Brain microvascular endothelial cell (primary cell): ENCODE measurements at places on chromosomes 6 and 20.

DNA sequence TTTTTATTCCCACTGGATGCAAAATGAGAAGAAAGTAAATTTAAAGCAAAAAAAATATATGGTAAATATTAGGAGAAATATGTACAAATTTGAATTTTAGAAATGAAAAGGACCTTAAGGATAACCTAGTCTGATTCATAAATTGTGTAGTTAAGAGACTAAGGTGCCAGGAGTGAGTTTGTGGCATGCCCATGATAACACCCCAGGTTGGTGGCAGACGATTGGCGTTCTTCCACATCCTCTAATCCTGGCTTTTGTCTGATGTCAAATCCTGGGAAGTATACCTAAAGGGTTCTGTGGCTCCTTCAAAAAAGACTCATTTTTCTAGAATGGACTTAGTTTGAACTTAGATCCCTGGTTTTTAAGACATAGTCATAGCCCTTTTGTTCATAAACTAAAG, 62.2 kb downstream of the SAMD5 start:
- no peak for DNase-seq

DNA sequence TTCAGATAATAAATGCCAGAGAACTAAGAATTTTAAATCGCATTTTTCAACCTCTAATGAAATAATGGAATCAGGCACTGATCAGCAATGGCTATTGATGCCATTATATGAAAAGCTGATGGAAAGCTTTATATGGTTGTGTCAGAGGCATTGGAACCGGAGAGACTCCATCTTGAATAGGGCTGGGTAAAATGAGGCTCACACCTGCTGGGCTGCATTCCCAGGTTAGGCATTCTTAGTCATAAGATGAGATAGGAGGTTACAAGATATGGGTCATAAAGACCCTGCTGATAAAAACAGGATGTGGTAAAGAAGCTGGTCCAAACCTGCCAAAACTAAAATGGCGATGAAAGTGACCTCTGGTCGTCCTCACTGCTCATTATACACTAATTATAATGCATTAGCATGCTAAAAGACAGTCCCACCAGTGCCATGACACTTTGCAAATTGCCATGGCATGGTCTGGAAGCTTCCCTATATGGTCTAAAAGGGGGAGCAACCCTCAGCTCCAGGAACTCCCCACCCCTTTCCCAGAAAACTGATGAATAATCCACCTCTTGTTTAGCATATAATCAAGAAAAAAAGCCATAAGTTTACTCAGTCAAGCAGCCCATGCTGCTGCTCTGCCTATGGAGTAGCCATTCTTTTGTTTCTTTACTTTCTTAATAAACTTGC, 40.2 kb upstream of the CD83 start:
- no peak for DNase-seq

DNA sequence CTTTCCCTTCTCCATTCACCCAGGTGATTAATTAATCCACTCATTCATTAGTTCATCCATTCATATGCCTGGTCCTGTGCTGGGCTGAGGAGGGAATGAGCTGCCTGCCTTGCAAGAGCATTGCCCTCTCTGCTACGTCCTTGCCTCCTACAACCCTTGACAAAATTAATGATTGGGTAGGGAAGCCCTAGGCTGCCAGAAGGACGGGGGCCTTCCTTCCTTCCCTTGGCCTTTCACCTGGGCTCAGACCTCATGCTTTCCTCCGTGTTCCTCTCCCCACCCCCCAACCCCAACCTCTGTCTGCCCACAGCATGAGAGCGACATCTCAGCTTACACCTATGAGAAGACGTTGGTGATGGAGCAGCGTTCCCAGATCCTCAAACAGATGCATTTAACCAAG, 25.6 kb downstream of the SLC12A5 start:
- no peak for DNase-seq

- DNase-seq = no peak
These were observed 682.7 kb downstream of the MAFB start for GRCh38 chr20:40006168-40006860.

DNA sequence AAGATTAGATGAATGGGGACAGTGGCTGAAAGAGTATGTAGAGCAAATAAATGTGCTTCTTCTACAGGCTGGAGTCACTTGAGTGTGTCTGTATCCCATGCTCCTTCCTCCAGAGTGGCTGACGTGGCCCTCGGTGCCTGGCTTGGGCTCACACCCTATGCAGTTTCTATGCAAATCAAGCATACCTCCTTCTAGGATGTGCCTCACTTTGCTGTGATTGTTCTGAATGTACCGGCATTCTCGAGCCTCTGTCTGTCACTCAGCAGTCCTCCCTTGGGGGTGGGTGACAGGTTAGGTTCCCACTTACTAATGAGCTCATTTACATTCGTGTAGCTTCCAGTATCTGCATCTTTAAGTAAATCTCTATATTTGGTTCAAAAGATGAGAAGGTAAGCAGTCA, 55.1 kb upstream of the HDDC2 start:
- no peak for DNase-seq

DNA sequence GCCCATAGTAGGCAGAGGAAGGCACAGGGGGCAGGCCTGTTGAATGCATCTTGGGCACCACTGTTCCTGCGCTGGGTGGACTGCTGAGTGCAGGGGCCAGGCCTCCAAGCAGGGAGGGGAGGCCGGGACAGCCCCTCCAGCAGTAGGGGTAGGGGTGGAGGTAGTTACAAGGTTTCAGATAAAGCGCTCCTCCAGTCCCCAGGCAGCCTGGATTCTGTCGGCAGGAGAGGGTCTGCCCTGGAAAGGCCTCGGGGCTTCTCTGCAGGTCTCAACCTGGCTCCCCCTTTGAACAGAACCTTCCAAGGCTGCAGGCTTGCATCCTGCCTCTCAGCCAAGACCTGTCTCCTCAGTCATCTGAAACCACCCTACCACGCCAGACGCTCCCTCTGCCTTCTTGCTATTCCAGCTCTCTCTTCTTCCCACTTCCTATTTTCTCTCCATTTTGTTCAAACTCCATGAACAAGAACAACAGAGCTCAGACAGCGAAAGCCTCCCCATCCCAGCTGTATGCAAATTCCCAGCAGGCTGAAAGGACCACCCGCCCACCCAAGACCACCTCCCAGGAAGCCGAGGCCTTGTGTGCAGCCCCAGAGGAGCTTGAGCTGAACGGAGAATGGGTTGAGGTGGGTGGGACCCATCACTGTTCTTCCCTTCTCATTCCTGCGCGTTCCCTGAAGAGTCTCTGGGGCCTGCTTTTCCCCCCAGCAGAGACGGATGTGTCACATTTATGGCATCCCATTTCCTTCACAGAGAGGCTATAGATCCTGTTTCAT, 1.4 kb downstream of the MLN start:
- DNase-seq = no peak

GRCh38 chr6:95587989-95588388, 10.7 kb downstream of the MANEA start:
- no peak for DNase-seq

DNA sequence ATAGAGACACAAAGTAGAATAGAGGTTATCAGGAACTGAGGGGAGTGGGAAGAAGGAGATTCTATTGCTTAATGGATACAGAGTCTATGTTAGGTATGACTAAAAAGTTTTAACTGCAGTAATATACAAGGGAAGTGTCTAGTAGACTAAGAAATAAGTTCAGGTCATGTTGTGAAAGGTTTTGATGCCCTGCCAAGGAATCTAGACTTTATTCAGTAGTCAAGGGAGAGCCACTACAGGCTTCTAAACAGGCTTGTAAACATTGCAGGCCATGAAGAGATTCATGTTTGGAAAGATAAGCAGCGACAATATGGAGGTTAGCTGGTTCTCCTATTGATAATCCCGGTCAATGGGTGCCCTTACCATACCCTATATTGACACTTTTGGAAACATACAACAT, 352.8 kb upstream of the SOX4 start:
- peak; percentile 20 for DNase-seq

GRCh38 chr6:46024124-46024769, 8.6 kb upstream of the CLIC5 start:
- no peak for DNase-seq

GRCh38 chr20:48291896-48292295, 506.6 kb upstream of the SULF2 start:
- no peak for DNase-seq

DNA sequence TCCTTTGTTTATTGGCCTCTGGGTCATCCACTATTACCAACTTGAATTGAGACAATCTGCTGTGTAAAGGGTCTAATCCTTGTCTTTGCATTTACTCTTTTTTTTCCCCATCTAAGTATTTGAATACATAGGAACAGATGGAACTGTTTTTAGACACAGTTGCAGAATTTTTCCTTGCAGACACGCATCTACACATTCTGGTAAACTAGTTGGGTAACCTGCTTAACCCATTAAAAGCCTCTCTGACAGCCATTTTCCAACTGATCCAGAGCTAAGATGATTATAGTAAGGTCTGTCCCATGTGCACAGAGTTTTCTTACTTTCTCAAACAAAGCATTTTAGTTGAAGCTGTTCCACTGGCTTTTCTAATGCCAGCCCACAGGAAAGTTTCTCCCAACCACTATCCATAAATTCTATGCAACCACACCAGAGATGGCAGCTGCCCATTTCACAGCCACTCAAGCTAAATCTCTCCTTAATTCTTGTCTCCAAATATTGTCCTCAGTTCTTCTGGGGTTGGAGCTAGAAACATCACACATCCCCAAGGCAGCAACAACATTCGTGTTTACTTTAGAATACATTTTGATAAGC, 492.1 kb downstream of the MAFB start:
- no peak for DNase-seq

DNA sequence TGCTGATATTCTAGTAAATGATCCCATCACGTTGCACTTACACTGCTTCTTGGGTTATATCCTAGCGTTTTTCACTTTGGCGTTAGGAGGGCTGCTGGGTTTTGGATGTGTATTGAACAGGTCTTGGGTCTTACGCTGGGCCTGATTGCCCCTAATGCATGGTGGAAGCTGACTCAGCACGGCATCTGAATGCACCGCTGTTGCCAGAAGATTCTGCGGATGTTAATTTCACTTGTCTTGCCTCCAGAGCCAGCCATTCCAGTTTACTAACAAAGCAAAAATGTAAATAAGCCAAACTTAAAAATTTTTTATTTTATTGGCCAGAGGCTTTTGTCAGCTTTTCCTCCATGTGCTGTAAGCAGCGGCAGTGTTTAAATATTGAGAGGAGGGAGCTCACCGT, 233.5 kb downstream of the TMEM242 start:
- no peak for DNase-seq

DNA sequence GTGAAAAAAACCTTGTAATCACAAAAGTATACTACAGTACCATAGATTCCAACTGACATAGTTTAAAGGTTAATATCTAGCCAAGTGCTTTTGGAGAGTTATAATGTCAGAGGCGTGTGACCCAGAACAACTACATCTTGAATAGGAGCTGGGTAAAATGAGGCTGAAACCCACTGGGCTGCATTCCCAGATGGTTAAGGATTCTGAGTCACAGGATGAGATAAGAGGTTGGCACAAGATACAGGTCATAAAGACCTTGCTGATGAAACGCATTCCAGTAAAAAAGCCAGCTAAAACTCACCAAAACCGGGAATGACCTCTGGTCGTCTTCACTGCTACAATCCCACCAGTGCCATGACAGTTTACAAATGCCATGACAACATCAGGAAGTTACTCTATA, 22.4 kb upstream of the KIAA0408 start:
- peak; percentile 63 for DNase-seq

DNA sequence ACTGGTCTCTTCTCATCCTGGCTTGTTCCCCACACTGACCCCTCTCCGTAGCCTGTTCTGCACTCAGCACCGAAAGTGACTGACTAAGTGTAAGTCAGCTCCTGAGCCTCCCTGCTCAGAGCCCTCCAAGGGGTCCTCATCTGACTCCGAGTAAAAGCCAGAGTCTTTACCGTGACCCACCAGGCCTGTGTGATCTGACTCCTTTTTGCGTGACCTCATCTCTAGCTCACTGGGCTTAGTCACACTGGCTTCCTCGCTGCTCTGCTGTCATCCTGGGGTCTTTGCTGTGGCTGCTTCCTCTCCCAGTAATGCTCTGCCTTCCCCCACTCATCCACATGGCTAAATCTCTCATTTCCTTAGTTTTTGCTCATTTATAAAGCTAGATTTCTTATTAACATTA, 116.6 kb downstream of the PLCB4 start:
- DNase-seq = peak; percentile 62

DNA sequence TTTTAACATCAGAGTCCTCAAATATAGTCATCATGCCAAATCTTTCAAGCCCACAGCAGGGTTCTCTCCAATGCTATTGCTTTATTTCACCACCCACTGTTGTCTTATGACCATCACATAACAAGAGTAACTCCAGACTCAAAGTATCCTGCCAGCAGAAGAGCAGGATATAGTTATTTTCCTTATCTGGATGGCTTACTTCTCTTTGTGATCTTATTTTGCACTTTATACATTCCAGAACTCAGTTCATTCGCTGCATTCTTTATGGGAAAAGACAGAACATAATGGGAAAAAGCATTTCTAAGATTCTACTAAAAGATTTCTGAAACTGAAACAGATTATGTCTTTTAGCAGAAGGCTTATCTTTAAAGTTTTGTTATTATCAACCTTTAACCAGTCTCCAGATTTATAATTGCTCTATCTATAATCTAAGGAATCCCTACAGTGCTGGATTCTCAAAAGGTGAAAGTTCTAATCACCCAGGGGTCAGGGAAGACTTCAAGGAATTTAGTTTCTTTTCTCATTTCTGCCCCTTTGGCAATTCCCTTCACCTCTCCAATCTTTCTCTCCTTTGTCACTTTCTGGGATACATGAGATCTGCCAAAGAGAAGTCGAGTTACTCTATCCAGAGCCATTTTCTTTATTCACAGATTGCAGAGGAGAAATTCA, 190.4 kb downstream of the TPBG start:
- DNase-seq = no peak

DNA sequence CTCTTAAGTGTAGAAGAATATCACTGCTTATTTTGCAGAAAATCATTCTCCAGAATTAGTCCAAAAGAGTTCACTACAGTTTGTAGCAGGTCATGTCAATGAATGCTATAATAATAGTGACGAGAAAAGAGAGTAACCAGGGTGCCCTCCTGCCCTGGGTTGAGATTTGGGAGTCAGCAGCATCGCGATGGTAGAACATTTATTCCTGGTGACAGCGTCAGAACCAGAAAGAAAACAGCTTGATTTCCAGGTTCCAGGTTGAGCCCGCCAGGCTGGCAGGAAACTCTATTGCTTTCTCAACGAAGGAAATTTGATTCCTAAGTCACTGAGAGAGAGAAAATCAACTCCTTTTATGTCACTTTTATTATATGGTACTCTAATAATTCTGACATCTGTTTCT, 550.3 kb downstream of the QKI start:
- no peak for DNase-seq

DNA sequence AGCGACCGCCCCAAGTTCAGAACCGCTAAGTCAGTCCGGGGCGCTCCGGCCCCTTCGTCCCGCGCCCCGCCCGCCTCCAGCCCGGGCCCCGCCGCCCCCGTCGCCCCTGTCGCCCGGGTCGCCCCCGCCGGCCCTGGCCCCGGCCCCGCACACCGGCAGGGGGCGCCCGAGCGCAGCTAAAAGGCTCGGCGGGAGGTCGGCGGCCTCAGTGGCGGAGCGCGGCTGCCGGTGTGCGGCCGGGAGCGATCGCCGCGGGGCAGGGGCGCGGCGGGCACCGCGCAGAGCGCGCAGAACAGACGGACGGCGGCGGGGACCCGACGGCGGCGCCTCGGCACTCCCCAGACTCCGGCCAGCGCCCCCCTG, at the start of gene FNDC1:
Gene FNDC1, plus strand, starts transcription at position 208 of the 363 bp plus-strand sequence. CDS start 197 bp downstream, outside the sequence.
- DNase-seq = no peak

- DNase-seq = no peak
These were observed 844 bp downstream of the WFDC2 start for GRCh38 chr20:45470262-45470931.

GRCh38 chr20:13220904-13221297, at the start of gene ISM1:
TSS of gene ISM1 (plus strand) at chr20:13221274. CDS start at chr20:13221777, 503 bp downstream.
- no peak for DNase-seq

- DNase-seq = no peak
These were observed 204.7 kb upstream of the SULF2 start for GRCh38 chr20:47989957-47990356.
